ENCODE measurements at places on chromosomes 11 and 22.

- no peak for DNase-seq
Observed at GRCh38 chr22:47781427-47782111, 1019.1 kb downstream of the TBC1D22A start.

DNA sequence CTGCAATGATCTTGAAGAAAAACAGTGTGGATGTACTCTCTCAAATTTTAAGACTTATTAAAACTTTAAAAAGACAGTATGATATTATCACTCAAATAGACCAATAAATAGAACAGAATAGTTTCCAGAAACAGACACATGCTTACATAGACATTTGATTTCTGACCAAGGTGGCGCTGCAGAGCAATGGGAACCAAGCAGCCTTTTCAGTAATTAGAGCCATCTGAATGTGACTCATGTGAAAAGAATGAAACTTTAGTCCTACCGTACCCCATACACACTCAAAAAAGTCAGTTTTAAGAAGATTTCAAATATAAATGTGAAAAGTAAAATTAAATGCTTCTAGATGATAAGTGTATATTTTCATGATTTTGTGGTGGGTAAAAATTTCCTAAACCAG, 74.2 kb upstream of the MS4A8 start:
- peak; percentile 52 for DNase-seq

GRCh38 chr11:48879256-48879655, 104.4 kb downstream of the TRIM51G start:
- no peak for DNase-seq

- DNase-seq, result peak; percentile 69
Observed at GRCh38 chr11:133834682-133835592, 10.4 kb downstream of the SPATA19 start.

DNA sequence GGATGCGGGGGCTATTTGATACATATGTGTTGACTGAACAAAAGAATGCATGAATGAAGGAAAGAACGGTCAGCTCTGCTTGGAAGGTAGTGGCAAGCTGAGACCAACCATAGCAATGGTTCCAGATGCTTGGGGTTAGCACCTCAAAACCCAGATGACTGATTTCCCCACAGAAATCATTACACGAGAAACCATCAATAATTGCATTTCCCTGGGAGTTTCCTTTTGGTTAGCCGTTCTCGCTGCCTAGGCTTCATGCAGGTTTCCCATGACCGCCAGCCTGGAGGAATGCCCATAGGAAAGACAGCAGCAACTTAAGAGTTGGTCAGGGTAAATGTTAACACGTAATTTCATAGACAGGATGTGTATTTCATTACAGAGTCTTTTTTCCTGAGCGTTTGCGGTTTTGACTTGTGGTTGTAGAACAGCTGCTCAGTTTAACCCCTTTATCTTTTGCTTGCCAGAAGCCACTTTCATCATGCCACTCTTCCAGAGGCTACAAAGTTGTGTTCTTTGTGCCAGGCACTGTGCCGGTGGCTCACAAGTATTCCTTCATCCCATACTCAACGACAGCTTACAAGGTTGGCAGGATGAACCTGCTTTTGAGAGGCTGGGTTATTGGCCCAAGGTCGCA, 2.8 kb downstream of the IL17RA start:
- DNase-seq, result peak; percentile 89

DNA sequence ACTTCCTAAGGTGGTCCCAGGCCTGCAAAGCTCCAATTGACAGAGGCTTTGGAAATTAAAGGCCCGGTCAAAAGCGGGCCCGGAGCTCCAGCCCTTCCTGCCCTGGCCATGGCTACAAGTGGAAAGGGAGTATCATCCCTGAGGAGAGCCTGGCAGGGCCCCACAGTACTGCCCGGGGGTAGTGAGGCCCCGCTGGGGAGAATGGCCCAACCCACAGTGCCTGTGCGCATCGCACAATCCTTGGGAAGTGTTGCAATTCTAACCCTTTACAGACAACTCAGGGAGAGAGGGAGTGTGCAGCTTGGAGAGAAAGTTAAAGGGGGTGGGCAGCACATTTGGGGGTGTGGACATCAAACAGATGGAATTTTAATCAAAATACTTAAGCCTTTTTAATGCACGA, 3.6 kb downstream of the CACNG2 start:
- DNase-seq, result peak; percentile 13

- DNase-seq, result peak; percentile 54
Observed at GRCh38 chr22:32020117-32020516, 22.9 kb upstream of the SLC5A1 start.

DNA sequence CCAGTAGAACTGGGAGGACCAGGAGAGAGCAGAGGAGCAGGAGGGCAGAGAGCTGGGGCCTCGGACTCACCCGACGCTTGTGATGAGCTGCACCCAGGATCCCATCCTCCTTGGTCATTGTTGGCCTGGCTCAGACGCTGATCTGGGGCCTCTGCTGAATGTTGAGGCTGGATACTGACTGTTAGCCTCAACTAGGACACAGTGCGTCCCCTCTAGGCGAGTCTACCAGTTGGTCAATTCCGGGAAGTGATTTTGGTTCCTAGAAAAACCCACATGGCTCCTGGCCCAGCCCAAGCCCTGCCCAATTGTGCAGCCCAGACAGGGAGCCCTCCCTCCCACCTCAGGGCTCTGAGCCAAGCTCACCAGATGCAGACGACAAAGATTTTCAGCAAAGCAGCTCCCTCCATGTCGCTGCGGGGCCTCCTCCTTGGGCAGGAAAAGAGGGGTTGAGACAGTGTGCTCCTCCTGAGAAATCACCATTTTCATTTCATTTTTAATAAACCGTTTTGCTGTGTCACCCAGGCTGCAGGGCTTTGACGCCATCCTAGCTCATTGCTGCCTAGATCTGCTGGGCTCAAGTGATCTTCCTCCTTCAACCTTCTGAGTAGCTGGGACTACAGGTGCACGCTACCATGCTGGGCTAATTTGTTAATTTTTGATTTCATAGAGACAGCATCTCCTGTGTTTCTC, at the start of gene APOL4:
TSS of gene APOL4 (minus strand) at position 180 of the 690 bp plus-strand sequence. CDS start at position 105, 75 bp downstream.
- DNase-seq, result peak; percentile 84

GRCh38 chr11:46391186-46391577, 394 bp downstream of the CHRM4 start:
- DNase-seq, result no peak

- peak; percentile 53 for DNase-seq
Observed at GRCh38 chr22:28773461-28773867, 969 bp downstream of the CCDC117 start.

Measured in MV-4-11 (cell line).